NCI-H345 (cell line): ENCODE measurements at places on chromosomes 12 and 14.

GRCh38 chr12:130163461-130164215 is 1.4 kb downstream of the FZD10 start:
- DNase-seq: no peak

- DNase-seq: no peak
Observed at GRCh38 chr12:48334808-48335207, 15.9 kb downstream of the ZNF641 start.

DNA sequence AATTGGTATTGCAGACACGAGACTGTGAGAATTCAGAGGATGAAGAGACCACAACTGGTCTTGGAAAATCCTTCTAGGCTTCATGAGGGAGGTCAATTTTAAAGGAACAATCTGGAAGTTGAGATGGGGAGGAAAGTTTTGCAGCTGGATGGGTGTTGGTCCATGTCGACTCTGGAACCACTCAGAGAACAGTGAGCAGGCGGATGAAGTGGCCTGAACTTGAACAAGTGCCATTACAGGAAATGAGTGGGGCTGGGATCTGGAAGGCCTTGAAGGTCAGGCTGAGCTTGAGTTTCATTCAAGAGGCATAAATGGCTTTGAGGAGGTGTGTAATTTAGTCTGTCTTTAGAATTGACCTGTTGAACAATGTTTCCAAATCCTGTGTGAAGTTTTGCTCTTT is 140.9 kb downstream of the GALC start:
- DNase-seq: no peak

DNA sequence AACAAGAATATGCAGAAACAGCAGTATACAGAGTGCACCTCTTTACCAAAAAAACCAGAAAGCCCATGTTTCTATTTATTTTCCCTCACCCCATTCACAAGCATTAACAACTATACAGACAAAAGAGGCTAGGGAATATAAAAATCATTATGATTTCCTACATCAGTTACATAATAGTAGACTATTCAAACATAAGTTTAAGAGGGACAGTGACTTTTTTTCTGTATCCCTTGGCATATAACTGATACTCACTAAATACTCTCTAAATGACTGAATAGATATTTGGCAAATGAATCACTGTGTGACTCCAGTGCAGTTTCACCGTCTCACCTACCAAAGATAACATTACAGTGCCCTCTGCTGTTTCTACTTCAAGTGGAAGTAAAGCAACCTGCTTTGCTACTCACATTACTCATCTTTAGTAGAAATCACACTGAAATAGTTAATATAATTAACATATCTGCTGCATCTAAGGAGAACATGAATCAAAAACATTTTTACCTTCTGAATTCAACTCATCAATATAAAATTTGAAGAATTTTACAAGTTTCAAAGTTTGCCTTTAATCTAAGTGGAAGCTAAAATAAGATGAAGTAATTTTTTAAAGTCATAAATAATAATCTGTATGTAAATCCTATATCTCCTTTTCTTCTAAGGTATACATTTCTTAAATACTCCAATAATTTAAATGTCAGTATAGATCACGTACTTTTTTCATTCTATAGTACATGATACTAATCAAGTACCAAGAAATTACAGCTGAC is 103.8 kb downstream of the OSBPL8 start:
- peak; percentile 35 for DNase-seq

DNA sequence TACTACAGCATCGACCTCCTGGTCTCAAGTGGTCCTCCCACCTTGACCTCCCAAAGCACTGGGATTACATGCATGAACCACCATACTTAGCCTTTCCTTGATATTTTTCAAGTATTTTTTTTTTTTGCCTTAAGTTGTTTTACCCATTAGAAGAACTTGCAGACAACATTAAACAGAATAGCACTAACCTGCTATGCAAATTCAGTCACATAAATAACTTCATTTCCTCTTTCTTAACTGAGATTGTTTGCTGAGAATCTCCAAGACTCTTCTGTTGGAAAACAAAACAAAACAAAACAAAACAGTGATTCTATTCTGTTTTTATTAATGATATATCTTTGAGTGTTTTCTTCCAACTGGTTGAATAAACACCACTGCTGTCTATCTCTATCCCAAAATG is 115.9 kb upstream of the IFNG-AS1 start:
- no peak for DNase-seq

DNA sequence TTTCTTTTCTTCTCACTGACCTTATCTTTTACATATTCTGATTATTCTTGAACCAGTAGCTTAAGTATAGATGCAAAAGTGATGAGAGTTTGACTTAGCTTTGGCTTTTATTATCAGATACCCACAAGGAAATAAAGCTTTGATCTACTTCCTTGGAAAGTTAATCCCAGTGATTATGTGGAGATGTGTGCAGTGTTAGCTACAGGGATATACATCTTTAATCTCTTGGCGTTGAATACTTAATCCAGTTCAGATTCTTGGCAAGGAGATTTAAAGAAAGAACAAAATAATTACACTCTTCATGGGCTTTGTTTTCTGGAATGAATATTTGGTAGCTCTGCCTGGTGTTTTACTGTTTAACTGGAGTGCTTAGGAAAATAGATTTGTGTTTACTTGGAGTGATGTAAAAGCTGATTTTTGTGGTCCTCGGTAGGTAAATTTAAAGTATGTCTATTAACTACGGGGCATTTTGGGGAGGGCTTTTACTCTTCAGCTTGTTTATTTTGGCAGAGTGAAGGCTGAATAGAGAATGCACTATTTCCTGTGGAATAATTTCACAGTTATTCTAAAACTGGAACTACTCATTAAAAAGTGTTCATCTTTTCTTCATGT is 150.1 kb upstream of the LRIG3 start:
- peak; percentile 19 for DNase-seq

GRCh38 chr14:60845523-60845922 is 111.0 kb downstream of the MNAT1 start:
- no peak for DNase-seq
